ENCODE measurements at places on chromosomes 7 and 10. TPM values are rescaled to one million over a fixed set of nuclear protein-coding genes. Genes with fewer than 3 reads are reported as not detected.

The ANKRD61 gene
- not detected for total RNA-seq

The SERPINE1 gene
- 0.05 TPM for total RNA-seq

The TACC2 gene
- not detected for total RNA-seq

The SH3PXD2A gene
- 12.7 TPM for total RNA-seq

The PALS2 gene
- total RNA-seq: 16.1 TPM

The TRPV5 gene
- not detected for total RNA-seq

The GIMAP4 gene
- total RNA-seq: 311 TPM

The TRIL gene
- total RNA-seq: not detected

The SORBS1 gene
- 0.56 TPM for total RNA-seq

The PNLIPRP3 gene
- not detected for total RNA-seq

The CD36 gene
- not detected for total RNA-seq

The PTN gene
- not detected for total RNA-seq

The SCIN gene
- 1.6 TPM for total RNA-seq

The EFCAB10 gene
- not detected for total RNA-seq

The GJC3 gene
- total RNA-seq: not detected

The BET1 gene
- 19.2 TPM for total RNA-seq

The HOXA5 gene
- total RNA-seq: not detected

The CCZ1 gene
- total RNA-seq: 106 TPM

DNA sequence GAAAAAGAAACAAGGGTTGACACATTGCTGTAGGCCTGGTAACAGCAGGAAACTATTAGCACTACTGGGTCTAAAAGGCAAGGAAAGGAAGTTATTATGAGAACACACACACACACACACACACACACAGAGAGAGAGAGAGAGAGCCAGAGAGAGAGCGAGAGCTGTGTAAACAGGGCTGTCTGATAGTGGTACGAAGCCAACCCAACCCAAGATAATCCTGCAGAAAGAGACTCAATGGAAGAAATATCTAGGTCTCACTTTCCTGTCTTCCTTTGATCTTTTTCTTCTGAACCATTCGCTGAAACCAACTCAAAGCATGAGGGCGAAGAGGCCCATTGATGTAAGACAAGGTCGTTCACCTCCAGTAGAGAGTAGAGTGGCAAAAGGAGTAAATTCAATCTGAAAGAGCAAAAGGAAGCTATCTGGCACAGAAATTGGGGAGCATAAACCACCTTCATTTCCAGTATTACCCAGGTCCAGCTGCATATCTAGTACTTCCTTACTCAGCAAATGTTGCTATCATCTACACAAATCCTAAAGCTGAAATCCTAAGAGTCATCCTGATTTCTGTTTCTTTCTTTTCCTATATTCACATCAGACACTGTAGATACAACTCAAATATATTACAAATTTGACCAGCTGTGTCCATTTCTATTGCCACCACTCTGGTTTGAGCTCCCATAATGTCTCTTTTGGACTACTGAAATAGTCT lies 110.2 kb downstream of the TMEM26 start:
- peaks cover 3% of the 10 kb centered on the region for H3K27me3 ChIP-seq
- no peak overlapping the region for H3K27ac ChIP-seq
- H3K4me1 ChIP-seq: peaks cover 11% of the 10 kb centered on the region
- DNase-seq: no peak

- H3K27ac ChIP-seq: peak overlapping the region; percentile 84
- peaks cover 39% of the 10 kb centered on the region for H3K4me1 ChIP-seq
- peak overlapping the region; percentile 9 for H3K4me3 ChIP-seq
- H3K27me3 ChIP-seq: no peaks in the 10 kb centered on the region
Observed at GRCh38 chr7:128059143-128059988, 28.1 kb upstream of the LRRC4 start.

GRCh38 chr10:92719991-92720830 lies 30.5 kb downstream of the HHEX start:
- peaks cover 24% of the 10 kb centered on the region for H3K27me3 ChIP-seq
- H3K4me3 ChIP-seq: no peak overlapping the region
- H3K36me3 ChIP-seq: no peaks in the 10 kb centered on the region
- H3K27ac ChIP-seq: no peak overlapping the region
- no peak for DNase-seq

GRCh38 chr7:98399462-98399861 lies 1.4 kb downstream of the BAIAP2L1 start:
- no peaks in the 10 kb centered on the region for H3K36me3 ChIP-seq
- peaks cover 27% of the 10 kb centered on the region for H3K27me3 ChIP-seq
- DNase-seq: no peak
- peak overlapping the region; percentile 12 for H3K4me3 ChIP-seq

GRCh38 chr7:46153583-46153950 lies 232.5 kb upstream of the IGFBP3 start:
- H3K4me3 ChIP-seq: no peak overlapping the region
- H3K36me3 ChIP-seq: no peaks in the 10 kb centered on the region
- H3K27me3 ChIP-seq: no peaks in the 10 kb centered on the region
- no peak overlapping the region for H3K27ac ChIP-seq
- no peaks in the 10 kb centered on the region for H3K4me1 ChIP-seq

- peaks cover 7% of the 10 kb centered on the region for H3K27me3 ChIP-seq
- H3K4me1 ChIP-seq: peaks cover 41% of the 10 kb centered on the region
- H3K36me3 ChIP-seq: peaks cover 29% of the 10 kb centered on the region
Observed at GRCh38 chr7:103297837-103298179, 573 bp downstream of the PMPCB start.

DNA sequence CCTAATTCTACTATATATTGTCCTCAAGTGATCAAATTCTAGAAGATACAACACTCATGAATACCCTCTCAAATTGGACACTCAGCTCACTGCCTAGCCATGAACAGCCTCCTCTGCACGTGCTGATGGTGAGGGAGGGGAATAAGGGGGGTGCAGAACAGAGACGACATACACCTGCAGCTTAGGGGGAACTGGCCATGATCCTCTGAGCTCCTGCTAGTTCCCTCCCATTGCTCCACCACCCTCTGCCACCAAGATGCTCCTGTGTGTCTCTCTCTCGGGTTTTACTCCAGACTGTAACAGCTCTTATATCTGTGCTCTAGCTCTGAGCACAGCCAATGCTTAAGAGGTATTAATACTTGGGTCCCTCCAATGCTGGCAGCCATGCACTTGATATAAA lies 70.7 kb downstream of the VOPP1 start:
- peaks cover 29% of the 10 kb centered on the region for H3K4me1 ChIP-seq
- H3K27ac ChIP-seq: no peak overlapping the region
- no peaks in the 10 kb centered on the region for H3K27me3 ChIP-seq
- no peak for DNase-seq
- no peak overlapping the region for H3K4me3 ChIP-seq
- peaks cover 20% of the 10 kb centered on the region for H3K36me3 ChIP-seq

GRCh38 chr10:29411666-29412315 lies 122.9 kb downstream of the LYZL1 start:
- peaks cover 28% of the 10 kb centered on the region for H3K4me1 ChIP-seq
- no peaks in the 10 kb centered on the region for H3K27me3 ChIP-seq
- H3K4me3 ChIP-seq: no peak overlapping the region
- H3K27ac ChIP-seq: no peak overlapping the region
- DNase-seq: no peak
- H3K36me3 ChIP-seq: peaks cover 1% of the 10 kb centered on the region

- no peaks in the 10 kb centered on the region for H3K36me3 ChIP-seq
- no peak overlapping the region for H3K27ac ChIP-seq
- DNase-seq: no peak
- H3K4me3 ChIP-seq: no peak overlapping the region
- H3K27me3 ChIP-seq: no peaks in the 10 kb centered on the region
Observed at GRCh38 chr7:125149151-125149550, 219.5 kb upstream of the POT1 start.

- H3K4me1 ChIP-seq: no peaks in the 10 kb centered on the region
- no peaks in the 10 kb centered on the region for H3K27me3 ChIP-seq
- no peak overlapping the region for H3K4me3 ChIP-seq
- H3K36me3 ChIP-seq: no peaks in the 10 kb centered on the region
Observed at GRCh38 chr7:11491811-11492210, 340.2 kb downstream of the THSD7A start.

DNA sequence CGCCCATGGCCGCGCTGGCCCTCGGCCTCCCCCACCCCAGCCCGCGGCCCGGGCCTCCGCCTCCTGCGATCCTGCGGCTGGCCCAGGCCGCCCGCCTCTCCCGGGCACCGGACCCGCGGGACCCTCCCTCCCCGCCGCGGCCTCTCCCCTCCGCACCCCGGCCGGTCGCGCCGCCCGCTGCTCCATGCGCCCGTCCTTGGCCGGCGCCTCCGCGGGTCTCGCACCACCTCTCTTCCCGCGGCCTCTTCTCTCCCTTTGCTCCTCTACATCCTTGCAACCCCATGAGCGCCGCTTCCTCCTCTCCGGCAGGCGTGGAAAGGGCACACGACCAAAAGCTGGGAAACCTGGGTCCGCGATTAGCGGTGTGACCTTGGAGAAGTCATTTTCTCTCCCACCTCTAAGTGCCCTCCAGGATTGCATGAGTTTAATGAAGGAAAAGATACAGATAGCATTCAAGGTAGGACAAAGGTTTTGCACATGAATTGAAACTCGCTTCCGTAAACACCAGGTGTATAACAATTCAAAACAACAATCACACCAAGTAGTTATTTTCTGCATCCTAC lies 448 bp upstream of the SRPK2 start:
- peak; percentile 18 for DNase-seq
- H3K4me1 ChIP-seq: peaks cover 23% of the 10 kb centered on the region
- H3K27ac ChIP-seq: peak overlapping the region; percentile 96
- H3K4me3 ChIP-seq: peak overlapping the region; percentile 98

- peaks cover 10% of the 10 kb centered on the region for H3K4me1 ChIP-seq
- no peak for DNase-seq
- H3K4me3 ChIP-seq: no peak overlapping the region
- peaks cover 9% of the 10 kb centered on the region for H3K36me3 ChIP-seq
Observed at GRCh38 chr7:107494884-107495283, 25.0 kb downstream of the GPR22 start.

GRCh38 chr10:9636216-9636615 lies 1381.5 kb upstream of the CELF2 start:
- H3K4me1 ChIP-seq: no peaks in the 10 kb centered on the region
- no peak for DNase-seq
- H3K27ac ChIP-seq: no peak overlapping the region
- H3K4me3 ChIP-seq: no peak overlapping the region
- H3K27me3 ChIP-seq: no peaks in the 10 kb centered on the region
- H3K36me3 ChIP-seq: no peaks in the 10 kb centered on the region

- no peak overlapping the region for H3K4me3 ChIP-seq
- H3K27me3 ChIP-seq: peaks cover 5% of the 10 kb centered on the region
- no peaks in the 10 kb centered on the region for H3K36me3 ChIP-seq
- H3K4me1 ChIP-seq: no peaks in the 10 kb centered on the region
- no peak for DNase-seq
- no peak overlapping the region for H3K27ac ChIP-seq
Observed at GRCh38 chr7:54981913-54982312, 36.9 kb upstream of the EGFR start.

- peaks cover 12% of the 10 kb centered on the region for H3K4me1 ChIP-seq
- H3K36me3 ChIP-seq: peaks cover 62% of the 10 kb centered on the region
Observed at GRCh38 chr7:74193054-74193453, 16.8 kb upstream of the LAT2 start.

GRCh38 chr7:84982199-84982598 lies 204.7 kb downstream of the SEMA3D start:
- DNase-seq: no peak
- H3K36me3 ChIP-seq: no peaks in the 10 kb centered on the region
- peaks cover 4% of the 10 kb centered on the region for H3K4me1 ChIP-seq
- H3K27me3 ChIP-seq: no peaks in the 10 kb centered on the region
- no peak overlapping the region for H3K27ac ChIP-seq

- H3K27ac ChIP-seq: no peak overlapping the region
- H3K27me3 ChIP-seq: no peaks in the 10 kb centered on the region
- H3K4me1 ChIP-seq: peaks cover 4% of the 10 kb centered on the region
Observed at GRCh38 chr7:70439651-70440050, 692.3 kb upstream of the GALNT17 start.

- H3K4me3 ChIP-seq: no peak overlapping the region
- no peaks in the 10 kb centered on the region for H3K4me1 ChIP-seq
- no peaks in the 10 kb centered on the region for H3K27me3 ChIP-seq
- DNase-seq: no peak
- H3K36me3 ChIP-seq: no peaks in the 10 kb centered on the region
- no peak overlapping the region for H3K27ac ChIP-seq
Observed at GRCh38 chr10:122010405-122011050, 21.6 kb downstream of the TACC2 start.

- H3K27ac ChIP-seq: no peak overlapping the region
- H3K36me3 ChIP-seq: peaks cover 3% of the 10 kb centered on the region
- no peak for DNase-seq
- peak overlapping the region; percentile 16 for H3K4me3 ChIP-seq
Observed at GRCh38 chr7:129778770-129779601, 167.5 kb downstream of the NRF1 start.

DNA sequence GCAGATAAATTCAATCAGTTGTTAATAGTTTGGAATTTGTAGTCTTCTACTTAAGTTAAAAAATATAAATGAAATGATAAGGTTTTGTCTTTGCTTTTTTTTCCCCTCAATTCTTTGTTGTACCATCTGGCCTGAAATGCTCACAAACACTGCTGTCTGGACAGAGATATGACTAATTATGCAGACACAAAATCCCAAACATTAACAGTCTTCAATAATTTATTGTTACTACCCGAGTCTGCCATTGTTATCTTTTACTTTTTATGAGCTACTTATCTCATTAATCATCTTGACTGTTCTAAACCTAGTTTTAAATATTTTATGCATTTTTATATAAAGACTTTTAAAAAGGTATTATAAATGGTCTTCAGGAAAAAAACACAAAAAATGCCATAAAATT lies 64.7 kb upstream of the THSD7A start:
- H3K4me3 ChIP-seq: no peak overlapping the region
- DNase-seq: no peak
- no peak overlapping the region for H3K27ac ChIP-seq

DNA sequence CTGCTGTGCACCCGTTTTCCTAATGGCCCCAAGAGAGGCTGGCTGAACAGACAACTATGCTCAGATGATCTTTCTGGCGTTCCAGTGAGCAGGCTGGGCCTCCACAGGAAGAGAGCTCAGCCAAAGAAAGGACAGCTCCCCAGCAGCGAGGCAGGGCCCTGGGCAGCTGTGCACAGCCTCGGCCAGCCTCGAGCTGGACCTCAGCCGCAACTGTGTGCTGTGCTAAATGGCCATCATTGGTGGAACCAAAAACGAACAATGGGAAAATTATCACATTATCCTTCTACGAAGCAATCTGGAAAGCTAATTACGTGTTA lies 97.5 kb downstream of the CTBP2 start:
- peaks cover 17% of the 10 kb centered on the region for H3K4me1 ChIP-seq
- H3K36me3 ChIP-seq: no peaks in the 10 kb centered on the region

GRCh38 chr7:127250312-127251035 lies 2.3 kb downstream of the GRM8 start:
- DNase-seq: no peak
- peaks cover 77% of the 10 kb centered on the region for H3K27me3 ChIP-seq
- no peak overlapping the region for H3K4me3 ChIP-seq
- peaks cover 15% of the 10 kb centered on the region for H3K4me1 ChIP-seq
- H3K36me3 ChIP-seq: no peaks in the 10 kb centered on the region

DNA sequence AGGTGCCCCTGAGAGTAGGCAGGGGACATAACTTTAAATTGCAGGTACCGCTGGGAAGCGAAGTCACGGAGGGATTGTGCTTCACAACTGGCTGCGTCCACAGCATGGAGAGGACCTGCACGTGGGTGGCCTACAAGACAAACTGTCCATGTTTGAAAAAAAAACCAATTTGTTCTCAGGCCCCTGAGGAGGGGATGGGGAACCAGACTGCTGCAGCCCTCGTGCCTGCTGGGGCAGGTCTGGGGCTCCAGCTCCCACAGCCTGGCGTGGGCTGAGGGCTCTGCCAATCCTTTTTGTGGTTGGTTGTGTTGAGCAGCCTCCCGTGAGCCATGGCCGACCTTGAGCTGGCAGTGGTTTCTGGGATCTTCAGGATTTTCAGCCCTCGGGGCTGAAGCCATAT lies 9.7 kb downstream of the SFRP5 start:
- H3K4me1 ChIP-seq: peaks cover 1% of the 10 kb centered on the region
- no peak for DNase-seq
- H3K4me3 ChIP-seq: no peak overlapping the region
- peaks cover 14% of the 10 kb centered on the region for H3K36me3 ChIP-seq
- H3K27ac ChIP-seq: no peak overlapping the region

All from activated CD4-positive, alpha-beta T cell treated with anti-CD3 and anti-CD28 coated beads, Interleukin-2, amount 10 ng/mL, durations not matched to agents 7 days and 5 days (primary cell).